ENCODE measurements at places on chromosomes 3 and 15. TPM values are rescaled to one million over a fixed set of nuclear protein-coding genes. Genes with fewer than 3 reads are reported as not detected.

The EXD1 gene
- total RNA-seq: under 0.01 TPM

The ANKUB1 gene
- not detected for total RNA-seq

The PLA2G4E gene
- total RNA-seq: not detected

The MESP2 gene
- 0.30 TPM for total RNA-seq

The GP9 gene
- total RNA-seq: not detected

The GRIP2 gene
- 0.09 TPM for total RNA-seq

The MLF1 gene
- total RNA-seq: 13.7 TPM

The HPS3 gene
- total RNA-seq: 45.1 TPM

The NPAP1 gene
- total RNA-seq: not detected

The TMEM158 gene
- total RNA-seq: 70.1 TPM

The LEO1 gene
- total RNA-seq: 34.7 TPM

The UROC1 gene
- total RNA-seq: not detected

The PLIN1 gene
- 0.30 TPM for total RNA-seq

The NR2E3 gene
- total RNA-seq: under 0.01 TPM

All from smooth muscle cell of the umbilical artery (primary cell).